ENCODE measurements at places on chromosomes 7 and 10. TPM values are rescaled to one million over a fixed set of nuclear protein-coding genes. Genes with fewer than 3 reads are reported as not detected.

The ABCB1 gene
- 0.67 TPM for total RNA-seq

The ZNF727 gene
- not detected for total RNA-seq

- no peak for DNase-seq
Measured at GRCh38 chr10:130425881-130426435, 289.8 kb downstream of the GLRX3 start.

DNA sequence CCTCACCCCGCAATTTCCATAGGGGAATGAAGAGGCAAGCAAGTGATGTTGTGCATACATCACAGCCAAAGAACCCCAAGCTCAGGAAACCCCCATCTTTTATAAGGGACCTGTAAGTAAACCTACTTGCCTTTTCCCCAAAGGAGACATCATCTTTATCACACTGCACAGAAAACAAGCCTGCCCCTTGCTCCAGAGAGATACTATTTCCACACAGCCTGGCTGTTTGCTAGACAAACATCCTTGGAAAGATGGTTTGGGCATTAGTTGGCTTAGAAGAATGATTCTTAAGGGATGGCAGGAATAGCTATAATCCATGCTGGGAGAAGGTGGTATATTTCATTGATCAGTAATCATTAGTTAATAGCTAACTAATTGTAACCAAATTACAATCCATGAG lies 123.7 kb upstream of the SEC61G start:
- no peak for DNase-seq

DNA sequence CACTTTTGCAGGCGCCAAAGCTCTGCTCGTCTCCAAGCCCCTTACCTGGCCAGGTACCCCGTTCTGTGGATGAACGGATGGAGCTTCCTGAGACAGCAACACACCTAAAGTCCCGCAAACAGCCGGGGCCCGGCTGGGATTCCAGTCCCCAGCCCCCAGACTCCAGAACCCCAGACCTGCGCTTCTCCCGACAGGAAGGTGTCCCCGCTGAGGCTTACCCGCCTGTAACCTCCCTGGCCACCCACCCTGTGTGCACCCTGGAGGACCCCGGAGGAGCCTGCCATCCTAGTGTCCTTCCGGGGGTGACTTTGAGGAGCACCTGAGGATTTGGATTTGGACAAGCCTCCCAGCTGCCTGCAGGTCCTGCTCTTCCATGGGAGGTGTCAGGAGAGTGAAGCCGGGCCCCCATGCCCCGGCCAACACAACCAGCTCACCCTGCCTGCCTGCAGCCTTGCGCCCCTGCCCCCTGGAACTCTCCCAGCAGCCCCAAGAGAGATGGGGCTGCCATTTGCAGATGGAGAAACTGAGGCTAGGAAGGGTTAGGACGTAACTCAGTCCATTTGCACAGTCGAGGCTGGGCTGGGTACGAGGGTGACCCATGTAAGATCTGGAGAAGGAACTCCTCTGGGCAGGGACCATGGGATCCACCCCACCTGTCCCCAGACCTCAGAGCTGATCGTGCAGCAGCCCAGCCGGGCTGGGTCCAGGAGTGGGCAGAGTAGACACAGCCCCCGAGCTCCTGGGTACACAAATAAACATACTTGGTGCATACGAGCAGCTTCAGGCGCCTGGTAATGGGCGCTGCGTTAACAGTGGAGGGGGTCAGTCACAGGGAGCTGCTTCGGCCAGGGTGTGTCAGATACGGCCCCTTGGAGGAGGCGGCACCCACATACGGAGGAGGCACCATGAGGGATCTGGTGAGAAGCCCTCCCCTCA lies 31.9 kb downstream of the UNCX start:
- no peak for DNase-seq

- DNase-seq = no peak
Measured at GRCh38 chr7:132904209-132904608, 177.7 kb downstream of the CHCHD3 start.

- no peak for DNase-seq
Measured at GRCh38 chr10:36765782-36766414, 359.5 kb upstream of the ANKRD30A start.

DNA sequence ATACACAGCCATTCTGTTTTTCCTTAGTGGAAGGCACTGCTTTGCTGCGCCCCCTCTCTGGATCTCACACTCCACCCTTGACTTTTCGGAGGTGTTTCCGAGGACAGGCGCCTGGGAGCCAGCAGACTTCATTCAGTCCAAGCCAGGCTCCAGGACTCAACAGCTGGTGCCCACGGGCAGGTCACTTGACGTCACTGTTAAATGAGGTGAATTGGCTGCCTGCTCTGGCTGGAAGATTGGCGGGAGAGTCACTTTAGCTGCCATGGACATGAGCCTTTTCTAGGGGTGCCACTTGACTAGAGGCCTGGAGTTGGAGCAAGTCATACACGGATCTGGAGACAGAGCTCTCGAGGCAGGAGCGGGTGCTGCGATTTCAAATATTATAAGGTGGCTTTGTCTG lies 3.2 kb downstream of the HTRA1 start:
- DNase-seq = no peak

DNA sequence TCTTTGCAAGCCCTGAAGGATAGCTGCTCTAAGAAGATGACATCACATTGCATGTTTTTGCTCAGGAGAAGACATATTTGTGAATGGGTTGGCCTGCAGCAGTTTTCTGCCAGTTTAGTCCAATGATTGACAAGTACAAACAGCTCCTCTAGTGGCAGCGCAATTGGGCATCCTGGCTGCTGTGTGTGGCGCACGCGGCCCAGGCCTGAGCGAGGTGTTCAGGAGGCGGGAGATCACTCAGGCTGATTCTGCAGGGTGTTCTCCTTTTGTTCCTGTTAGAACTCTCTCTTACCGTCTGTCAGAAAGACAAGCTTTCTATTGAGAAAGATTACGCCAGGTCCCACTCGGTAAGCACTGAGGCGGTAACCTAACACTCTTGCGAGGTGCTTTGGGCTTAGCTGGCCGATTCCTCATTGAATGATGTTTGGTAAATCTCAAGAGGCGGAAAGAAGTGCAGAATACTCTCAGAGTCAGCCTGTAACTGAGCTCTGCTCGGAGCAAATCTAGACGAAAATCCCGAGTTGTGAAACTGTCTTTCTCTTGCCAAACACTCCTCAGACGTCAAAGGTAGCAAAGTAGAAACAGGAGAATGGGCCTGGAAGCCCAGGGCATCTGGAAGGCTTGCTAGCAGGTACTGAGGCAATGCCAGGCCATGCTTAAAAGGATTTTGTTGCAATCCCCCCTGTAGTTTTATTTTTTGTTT lies 219.2 kb upstream of the BMPER start:
- no peak for DNase-seq

DNA sequence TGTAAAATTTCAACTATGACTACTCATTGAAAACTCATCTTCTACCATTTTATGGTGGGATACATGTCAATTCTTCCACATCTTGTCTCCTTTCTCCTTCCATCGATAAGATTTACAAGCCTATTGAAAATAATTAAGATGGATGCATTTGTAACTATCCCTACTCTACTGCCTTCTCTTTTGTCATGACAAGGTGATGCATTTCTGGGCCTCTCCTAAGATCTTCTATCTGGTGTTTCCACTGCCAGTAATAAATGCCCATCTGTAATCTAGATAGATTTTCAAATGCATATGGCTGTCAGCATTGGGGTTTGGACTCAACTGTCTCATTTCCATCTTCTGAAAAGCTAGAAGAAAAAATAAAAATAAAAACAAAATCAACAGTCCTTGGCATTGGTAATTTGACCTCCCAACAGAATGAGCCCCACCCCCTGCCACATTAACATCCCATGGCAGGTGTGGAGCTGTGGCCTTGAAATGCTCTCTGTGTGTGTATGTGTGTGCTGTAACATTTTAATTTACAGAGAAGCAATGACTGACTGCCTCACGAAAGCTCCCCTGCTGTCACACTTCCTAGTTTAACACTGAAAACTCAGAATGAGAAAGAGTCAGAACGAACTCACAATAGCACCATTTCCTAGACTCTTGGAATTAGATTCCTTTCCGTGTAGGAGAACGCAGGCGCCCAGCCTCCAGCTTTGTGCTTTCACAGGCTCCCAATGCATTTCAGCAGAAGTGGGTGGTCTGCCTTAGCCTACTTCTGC lies 74.2 kb downstream of the RHOBTB1 start:
- DNase-seq = no peak

GRCh38 chr7:52211930-52212329 lies 823.5 kb upstream of the POM121L12 start:
- no peak for DNase-seq

DNA sequence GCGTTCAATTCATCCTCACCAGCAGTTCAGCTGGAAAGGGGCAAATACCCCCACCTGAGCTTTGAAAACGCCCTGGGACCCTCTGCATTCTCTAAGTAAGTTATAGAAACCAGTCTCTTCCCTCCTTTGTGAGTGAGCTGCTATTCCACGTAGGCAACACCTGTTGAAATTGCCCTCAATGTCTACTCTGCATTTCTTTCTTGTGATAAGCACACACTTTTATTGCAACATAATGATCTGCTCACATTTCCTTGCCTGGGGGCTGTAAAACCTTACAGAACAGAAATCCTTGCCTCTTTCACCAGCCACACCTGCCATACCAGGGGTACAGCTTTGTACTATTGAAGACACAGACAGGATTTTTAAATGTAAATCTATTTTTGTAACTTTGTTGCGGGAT lies 155.8 kb upstream of the LANCL2 start:
- DNase-seq = no peak
